ENCODE measurements at places on chromosomes 4 and X.

GRCh38 chr4:10005632-10006031 is 15.7 kb downstream of the SLC2A9 start:
- DNase-seq, result no peak

GRCh38 chr4:183405303-183405702 is 39.1 kb upstream of the CDKN2AIP start:
- no peak for DNase-seq

GRCh38 chrX:7133050-7133440 is 14.5 kb upstream of the STS start:
- no peak for DNase-seq

GRCh38 chr4:182233310-182234090 is 9.7 kb upstream of the TENM3 start:
- no peak for DNase-seq

- DNase-seq, result no peak
Observed at GRCh38 chrX:43868791-43869190, 13.5 kb downstream of the MAOB start.

DNA sequence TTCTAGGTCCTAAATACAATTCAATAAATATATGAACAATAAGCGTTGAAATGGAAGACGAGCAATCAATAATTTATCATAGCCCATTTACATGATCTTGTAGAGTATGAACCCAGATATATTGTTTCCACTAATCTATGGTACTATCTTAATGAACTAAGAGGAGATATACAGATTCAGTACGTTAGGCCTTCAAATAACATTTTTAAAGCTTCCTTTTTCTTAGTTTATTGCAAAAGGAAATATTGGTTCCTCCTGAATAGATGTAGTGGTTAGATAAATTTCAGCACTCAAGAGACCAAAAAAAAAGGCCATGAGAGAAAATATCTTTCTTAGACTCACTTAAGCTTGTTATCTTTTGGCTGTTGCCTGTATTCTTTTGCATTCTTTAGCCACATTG is 147.5 kb upstream of the PITX2 start:
- no peak for DNase-seq

- DNase-seq, result no peak
Observed at GRCh38 chr4:122542411-122543236, 78.2 kb downstream of the IL21 start.

DNA sequence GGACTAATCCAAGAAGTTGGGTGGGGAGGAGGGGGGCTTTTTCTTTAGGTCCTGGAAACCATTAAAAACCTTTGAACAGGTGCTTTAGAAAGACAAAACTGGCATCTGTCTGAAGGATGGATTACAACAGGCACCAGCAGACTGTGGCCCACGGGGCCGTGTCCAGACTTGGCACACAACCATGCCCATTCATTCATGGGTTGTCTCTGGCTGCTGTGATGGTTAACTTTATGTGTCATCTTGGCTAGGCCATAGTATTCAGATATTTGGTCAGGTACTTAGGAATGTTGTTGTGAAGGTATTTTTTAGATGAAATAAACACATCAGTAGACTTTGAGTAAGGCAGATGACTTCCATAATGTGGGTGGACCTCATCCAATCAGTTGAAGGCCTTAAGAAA is 45.5 kb downstream of the TBL1X start:
- no peak for DNase-seq

GRCh38 chr4:151955721-151956380 is 195.0 kb upstream of the GATB start:
- DNase-seq, result no peak

DNA sequence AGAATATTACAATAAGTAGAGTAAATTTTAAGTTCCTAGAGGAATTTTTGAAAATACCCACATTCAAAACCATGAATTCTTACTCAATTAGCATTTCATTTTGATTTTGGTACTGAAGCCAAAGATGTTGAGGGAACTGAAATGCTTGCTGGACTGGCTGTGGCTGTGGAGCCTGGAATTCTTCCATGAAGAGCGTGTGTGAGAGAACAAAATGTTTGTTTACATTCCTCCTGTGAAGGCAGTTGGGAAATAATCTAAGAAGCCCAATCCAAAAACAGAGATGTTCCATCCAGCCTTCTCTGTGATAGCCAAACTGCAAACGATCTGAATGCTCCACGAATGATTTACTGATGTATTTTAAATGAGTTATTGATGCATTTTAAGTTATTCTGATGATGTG is 3.8 kb upstream of the ADH1B start:
- DNase-seq, result no peak

GRCh38 chrX:139936259-139936658 is 3.4 kb upstream of the ATP11C start:
- DNase-seq, result no peak

- DNase-seq, result no peak
Observed at GRCh38 chrX:136126872-136127406, 20.4 kb upstream of the FHL1 start.

GRCh38 chr4:11514003-11514402 is 85.3 kb upstream of the HS3ST1 start:
- no peak for DNase-seq

- no peak for DNase-seq
Observed at GRCh38 chr4:2596611-2597010, 60.2 kb downstream of the FAM193A start.

DNA sequence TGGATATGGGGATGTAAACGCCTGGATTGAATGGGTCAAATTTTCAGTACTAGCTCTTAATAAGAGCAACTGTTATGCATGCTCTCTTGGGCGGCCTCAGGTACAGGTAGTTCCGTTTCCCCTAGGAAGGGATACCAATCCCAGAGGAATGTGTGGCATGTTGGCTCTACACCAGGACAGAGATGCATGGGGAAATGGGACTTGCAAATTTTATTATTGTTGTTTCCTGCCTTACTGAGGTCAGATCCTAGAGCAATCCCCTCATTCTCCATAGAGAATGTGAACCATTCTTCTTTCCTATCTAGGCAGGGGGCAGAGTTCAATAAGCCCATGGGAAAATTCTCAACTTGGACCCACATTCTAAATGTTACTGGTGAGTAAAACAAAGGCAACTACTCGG is 361.8 kb upstream of the FGF16 start:
- DNase-seq, result no peak

GRCh38 chr4:120857312-120857711 is 65.2 kb downstream of the PRDM5 start:
- no peak for DNase-seq

GRCh38 chr4:95204873-95205272 is 343.9 kb downstream of the UNC5C start:
- DNase-seq, result no peak

DNA sequence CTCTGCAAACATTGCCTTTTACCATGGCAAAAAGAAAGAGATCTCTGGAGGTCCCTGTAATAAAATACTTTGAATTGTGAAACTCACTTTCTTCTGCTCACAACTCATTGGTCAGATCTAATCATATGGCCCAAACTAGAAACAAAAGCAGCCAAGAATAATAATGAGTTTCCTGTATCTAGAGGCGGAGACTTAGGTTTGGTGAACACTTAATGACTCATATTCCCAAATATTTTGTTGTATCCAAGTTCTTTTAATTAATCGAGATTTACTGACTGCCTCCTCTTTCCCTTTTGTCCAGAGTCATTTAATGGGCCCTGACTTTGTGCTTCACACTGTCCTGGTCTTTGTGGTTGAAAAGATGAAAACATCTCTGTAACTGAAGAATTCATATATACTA is 190.6 kb downstream of the CCSER1 start:
- no peak for DNase-seq

DNA sequence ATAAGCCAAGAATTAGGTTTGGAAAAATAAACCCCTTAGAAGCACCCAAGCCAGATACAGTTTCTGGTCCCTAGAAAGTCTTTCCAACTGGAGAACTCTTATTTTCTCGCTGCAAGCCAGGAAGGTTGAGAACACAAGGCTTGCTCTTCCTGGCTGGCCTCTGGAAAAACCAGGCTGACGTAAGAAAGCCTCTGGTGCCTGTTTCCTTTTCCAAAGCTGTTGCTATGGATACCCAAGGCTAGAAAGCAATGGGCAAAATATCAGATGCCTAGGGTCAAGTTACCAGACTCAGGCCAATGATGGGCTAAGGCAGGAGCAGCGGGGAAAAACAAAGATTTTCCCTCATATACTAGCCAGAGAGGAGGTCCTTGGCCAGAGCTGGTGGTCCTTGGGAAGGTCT is 281.6 kb downstream of the KLHL13 start:
- DNase-seq, result no peak

DNA sequence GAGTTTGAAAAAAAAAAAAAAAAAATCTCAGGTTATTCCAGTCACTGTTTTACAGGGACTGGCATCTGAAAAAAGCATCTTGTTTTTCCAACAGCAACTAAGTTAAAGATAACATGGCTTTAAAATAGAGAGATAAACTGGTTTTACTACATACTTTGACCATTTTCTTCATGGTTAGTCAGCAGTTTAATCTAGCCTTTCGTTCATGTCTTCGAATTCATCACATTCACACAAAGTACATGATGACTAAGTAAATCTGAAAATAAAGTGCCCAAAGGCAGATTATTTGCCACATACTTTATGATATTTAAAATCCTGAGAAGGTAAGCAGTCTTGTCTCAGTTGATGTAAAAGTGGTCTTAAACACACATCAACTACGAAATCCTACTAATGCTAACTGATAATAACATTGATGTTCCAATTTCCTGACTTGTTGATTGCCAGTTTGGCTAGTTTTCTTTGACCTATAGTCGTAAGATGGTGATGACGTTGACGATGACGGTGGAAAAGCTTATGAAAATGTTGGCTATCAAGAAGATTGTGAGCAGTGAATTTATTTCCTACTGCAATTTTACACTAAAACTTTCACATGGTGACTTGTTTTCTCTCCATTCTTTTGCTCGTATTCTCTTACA is 540.5 kb upstream of the BOD1L1 start:
- no peak for DNase-seq

GRCh38 chrX:108735679-108736508 is 469 bp downstream of the IRS4 start:
- no peak for DNase-seq

GRCh38 chr4:8090312-8090711 is 68.3 kb downstream of the ABLIM2 start:
- no peak for DNase-seq

DNA sequence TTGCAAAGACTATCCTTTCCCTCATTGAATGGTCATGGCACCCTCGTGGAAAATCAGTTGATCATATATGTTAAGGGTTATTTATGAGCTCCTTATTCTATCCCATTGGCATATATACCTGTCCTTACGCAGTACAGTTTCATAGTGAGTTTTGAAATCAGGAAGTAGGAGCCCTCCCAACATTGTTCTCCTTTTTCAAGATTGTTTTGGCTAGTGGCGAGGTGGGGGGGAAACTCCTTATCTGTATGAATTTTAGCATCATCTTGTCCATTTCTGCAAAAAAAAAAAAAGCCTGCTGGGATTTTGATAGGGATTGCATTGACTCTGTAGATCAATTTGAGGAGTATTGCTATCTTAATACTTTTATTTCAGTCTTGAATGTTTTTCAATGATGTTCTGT is 2.5 kb upstream of the USP9X start:
- DNase-seq, result no peak

GRCh38 chr4:7516773-7517144 is 82.0 kb upstream of the PSAPL1 start:
- no peak for DNase-seq

Data from stimulated activated CD4-positive, alpha-beta T cell treated with anti-CD3 and anti-CD28 coated beads, TNF-alpha, amount 100 ng/mL, for 4 hours (primary cell).